Kidney tubule cell (primary cell): ENCODE measurements at places on chromosomes 1 and 21.
A peak's percentile ranks its signal among the peaks of the same experiment; 100 is the strongest.

- DNase-seq, result no peak
Measured at GRCh38 chr21:44323591-44323990, 15.6 kb downstream of the CFAP410 start.

DNA sequence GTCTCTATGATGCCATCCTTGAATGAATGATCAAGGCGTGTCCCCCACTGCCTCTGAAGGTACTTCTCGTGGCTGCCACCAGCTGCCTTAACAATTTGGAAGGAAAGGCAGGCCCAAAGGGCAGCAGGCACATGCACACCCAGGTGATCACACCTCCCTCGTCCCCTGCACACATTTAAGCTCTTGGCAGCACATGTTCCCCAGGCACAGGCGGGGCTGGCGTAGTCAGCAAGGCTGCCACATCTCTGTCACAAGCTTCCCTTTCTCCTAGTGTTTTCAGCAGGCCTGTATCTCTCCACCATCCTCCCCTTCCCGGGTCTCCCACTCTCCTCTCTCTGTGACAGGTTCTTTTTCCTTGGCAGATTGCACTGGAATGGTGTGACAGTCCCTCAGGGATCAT lies 111.9 kb downstream of the CACNA1E start:
- no peak for DNase-seq

DNA sequence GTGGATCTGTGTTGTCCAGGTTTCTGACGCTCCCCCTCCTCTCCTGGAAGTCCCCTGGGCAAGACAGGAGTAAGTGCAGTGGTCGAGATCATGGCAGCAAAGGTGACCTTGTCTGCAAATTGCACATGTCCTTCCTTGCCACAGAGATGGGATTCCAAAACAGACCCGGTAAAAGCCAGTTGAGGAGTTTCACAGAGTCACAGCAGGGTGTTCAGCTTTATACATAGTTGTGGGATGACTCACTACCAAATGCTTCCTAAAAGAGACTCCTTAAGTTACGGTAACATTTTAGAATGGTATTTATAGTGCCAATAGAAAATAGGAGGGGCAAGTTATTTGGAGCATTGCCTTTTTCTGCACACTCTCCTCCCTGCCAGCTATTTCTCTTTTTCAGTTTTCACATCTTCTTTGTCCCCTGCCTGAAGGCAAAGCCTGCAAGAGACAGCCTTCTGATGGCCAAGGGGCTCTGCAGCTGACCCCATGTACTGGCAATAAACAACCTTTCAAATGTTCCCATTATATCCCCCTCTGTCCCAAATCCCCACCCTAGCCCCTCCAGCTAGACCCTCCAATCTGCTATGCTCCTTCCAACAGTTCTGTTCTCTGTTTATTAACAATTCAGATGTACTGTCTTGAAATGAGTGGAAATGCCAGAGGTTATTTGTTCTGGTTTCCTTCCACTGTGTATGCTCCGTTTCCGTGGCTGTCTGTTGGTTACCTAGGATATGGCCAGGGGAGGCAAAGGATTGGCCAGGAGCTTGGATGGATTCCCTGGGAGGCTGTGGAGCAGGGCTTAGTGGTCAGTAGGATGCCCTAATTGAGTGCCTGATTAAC lies 115.0 kb downstream of the TGFB2 start:
- peak; percentile 86 for DNase-seq

DNA sequence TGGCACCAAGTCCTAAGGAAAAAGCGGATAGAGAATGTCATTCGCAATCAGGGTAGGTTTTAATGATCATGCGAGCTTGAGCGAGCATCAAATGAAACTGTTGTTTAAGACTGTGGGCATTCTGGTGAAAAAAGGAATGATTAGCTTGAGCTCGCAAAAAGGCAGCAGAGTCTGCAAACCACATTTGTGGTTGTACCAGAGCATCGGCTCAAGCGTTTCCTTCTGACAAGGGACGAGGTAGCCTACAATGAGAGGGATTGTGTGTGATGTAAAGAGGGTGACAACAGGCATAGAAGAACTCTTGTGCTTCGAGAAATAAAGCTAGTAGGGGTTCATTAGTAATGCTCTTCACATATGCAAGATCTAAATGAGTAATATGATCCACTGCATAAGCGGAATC lies 11.1 kb upstream of the CD48 start:
- no peak for DNase-seq

DNA sequence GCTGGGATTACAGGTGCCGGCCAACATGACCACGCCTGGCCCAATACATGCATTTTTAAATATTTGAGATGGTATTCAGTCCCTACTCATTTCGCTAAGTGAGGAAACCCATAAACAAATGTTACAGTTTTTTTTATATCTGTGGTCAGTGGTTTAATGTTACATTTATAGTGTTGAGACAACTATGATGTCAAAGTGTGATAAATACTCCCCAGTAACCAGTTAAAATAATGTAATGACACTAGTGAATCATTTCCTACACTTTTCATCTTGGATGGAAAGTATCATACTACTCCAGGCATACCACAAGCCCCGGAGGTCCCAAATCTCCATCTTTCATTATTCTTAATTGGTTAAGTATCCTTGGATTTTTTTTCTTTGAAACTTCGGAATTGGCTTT lies 87.5 kb upstream of the KIF26B start:
- DNase-seq, result no peak

- DNase-seq, result peak; percentile 80
Measured at GRCh38 chr1:26378088-26378878, 5.7 kb upstream of the ZNF683 start.

DNA sequence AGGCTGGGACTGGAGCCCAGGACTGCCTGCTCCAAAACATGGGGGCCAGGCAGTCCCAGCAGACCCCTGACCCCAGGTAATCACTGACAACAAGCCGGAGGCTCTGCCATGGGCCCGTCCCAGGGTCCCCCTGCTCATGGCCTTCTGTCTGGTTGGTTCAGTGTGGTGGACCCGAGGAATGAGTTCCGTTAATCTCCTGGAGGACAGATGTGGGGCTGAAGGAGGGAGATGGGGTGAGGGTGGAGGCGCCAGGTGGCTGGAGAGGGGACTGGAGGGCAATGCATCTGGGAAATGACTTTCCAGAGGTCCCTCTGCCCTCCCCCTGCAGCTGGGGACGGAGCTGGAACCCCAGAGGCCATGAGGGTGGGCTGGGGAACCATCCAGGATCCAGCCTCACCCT lies 103.2 kb downstream of the EBNA1BP2 start:
- DNase-seq, result no peak

GRCh38 chr1:3348196-3348865 lies 106.1 kb upstream of the ARHGEF16 start:
- no peak for DNase-seq

DNA sequence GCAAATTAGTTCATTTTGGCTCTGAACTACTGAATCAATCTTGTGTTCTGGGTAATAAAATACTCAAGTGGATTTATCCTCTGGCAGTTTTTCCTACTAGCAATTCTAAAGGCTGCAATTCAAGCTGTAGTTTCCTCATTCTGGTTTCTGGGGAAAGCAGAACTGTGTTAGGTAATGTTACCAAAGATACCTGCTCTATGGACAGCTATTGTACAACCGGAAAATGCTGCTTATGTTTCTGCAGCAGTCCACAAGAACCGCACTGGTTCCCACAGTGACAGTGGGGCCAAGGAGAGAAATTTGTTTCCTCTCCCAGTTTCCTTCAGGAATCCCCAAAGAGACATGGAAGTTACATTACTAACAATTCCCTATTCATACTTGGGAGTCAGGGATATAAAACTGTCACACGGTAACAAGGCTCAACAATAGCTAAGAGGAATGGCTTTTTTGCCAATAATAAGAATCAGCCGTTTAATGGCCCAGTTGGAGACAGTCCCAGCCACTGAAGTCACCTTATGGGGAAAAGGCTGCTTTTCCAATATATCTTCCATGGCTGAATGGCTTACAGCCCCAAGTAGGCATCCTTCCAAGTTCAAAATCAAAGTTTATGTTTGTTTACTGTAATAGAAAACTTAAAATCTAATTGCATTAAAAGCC lies 52.6 kb downstream of the PCNX2 start:
- no peak for DNase-seq

- DNase-seq, result no peak
Measured at GRCh38 chr21:15929536-15929935, 199.8 kb downstream of the USP25 start.

DNA sequence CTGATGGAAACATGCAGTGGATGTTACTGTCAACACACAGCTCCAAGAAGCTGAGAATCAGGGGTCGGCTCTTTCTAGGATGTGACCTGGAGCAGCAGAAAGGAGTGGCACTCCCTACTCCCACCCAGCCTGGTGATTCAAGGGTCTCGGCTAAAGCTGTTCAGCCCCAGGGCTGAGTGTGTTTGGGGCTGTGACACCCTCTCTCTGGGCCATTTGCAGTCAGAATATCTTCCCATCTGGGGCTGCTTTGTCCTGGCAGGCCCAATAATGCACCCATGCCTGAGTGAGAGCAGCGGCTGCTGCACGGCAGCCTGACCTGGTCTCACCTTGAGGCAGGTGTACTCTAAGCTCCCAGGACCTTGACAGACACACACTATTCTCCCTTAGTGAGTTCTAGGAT lies 52.5 kb upstream of the AJAP1 start:
- no peak for DNase-seq
